ENCODE measurements at places on chromosomes 6 and 20.

DNA sequence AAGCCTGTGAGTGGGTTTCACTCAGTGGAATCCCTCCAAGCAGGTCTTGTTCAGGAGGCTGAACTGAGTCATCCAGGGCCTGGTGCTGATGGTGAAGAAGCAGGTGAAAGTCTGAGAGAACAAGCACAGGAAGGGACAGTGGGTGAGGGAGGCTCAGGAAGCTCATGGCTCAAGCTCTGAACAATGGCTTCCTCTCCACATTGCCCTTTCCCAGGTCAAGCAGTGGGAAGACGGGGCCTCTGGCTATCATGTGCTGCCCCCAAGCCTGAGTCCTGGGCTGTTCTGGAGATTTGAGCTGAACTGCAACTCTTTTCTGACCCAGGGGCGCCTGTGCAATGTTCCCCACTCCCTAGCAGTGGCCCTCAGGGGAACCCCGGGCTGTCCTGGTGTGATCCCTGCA is 3.4 kb downstream of the CST9L start:
- no peak for DNase-seq

DNA sequence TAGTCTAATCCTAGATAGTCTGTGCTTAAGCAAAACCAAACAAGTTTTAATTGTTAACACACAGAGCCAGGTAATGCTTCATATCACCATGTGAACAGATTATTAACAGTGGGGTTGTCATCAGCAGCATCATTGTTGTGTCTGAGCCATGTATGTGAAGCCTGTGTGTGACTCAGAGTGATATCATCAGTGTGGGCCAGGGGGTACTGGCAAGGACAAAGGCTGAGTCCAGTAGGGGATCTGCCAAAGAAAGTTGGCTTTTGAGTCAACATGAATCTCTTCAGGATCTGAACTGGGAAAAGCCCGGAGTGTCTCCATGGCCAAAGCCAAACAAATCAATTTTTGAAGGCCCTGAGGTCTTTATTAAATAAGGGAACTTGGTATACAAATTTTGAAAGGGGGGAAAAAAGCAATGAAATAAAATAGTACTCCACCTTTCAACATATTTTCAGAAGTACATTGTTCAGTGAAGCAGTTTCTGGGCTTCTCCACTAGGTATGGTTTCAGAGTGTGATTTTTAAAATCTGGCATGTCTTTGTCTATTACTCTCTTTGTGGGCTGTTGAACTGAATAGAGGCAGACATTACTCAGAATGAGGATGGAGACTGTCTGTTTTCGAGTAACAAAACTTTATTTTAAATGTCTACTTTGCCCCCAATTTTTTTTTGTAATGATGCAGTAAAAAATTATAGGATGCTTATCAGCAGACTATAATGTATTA is 444.2 kb upstream of the JAG1 start:
- no peak for DNase-seq

DNA sequence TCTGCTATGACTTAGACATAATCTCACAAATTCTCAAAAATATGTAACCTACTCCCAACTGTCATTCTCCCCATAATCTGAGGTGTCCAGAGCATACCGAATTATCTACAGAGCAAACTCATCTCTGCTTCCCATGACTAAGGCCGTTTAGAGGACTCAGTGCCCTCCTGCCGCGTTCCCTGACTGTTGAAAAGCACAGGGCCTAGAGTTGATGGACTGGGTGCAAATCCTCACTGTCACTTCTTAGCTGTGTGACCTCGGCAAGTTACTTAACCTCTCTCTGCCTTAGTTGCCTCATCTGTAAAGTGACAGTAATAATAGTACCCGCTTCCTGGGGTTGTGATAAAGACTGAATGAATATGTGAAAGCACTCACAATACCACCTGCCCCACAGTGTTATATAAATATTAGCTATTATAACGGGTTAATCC is 4.7 kb upstream of the TUBB2A start:
- DNase-seq, result no peak

DNA sequence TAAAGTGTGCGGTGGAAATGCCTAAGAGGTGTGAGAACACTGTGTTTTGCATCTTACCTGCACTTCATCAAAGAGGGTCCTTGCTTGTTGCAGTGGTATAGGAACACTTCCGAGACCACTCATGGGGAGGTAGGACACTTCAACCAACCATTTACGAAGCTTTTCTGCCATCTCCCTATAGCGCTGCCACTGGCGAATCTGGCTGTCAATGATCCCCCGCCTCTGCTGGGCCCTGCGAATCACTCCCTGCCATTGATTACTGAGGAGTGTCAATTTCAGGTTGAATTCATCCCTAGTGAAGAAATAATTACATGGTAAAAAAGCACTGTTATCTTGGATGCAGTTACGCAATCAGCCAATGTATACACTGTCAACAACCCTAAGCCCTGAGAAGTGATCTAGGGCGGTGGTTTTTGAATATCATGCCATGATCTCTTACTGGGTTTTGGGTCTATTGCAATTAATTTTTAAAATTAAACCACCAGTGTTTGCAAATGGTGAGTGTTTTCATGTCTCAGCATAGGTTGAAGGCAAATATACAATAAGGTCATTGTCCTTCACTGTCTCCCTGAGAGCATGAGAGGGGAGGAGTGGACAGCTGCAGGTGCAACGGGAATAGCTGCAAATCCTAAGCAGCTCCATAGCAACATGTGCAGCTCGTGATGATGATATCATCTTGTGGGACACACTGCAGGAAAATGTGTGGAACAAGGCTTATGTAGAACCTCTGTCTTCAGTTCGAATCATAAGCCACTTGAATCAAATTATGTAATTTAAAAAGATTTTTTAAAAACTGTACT is 400.6 kb downstream of the ESR1 start:
- no peak for DNase-seq

GRCh38 chr6:65701325-65701724 is 5.7 kb downstream of the EYS start:
- no peak for DNase-seq

DNA sequence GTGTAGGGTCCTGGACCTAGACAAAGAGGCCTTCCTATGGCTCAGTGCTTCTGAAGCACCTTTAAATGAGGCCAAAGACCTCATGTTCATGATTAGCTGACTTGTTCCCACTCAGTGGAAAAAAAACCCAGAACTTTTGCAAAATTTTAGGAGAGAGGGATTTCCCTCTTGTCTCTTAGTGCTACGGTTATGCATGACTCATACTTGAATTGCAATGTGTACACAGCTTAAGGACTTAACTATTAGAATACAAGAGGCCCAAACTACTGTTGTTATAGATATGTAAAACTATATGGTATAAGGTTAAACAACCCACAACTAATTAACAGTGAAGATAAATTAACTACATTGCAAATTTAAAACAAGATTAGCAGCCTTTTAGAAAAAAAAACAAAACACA is 32.3 kb upstream of the HLA-A start:
- no peak for DNase-seq

DNA sequence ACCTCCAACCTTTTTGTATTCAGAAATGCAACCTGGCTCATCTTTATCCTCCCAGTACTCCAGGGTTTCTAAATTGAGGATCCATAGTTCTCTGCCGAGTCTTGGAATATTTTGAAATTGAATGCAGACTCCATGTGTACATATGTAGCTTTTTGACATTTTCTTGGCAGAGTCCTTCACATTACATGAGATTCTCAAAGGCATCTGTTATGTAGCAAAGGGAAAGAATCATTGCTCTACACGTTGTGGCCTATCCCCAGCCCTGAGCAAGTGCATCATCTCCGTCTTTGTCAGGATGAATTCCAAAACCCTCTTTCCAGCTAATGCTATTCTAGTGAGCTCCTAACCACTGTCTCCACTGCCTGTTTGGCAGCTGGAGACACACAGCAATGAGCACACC is 742.9 kb downstream of the DHX35 start:
- DNase-seq, result no peak

- no peak for DNase-seq
Observed at GRCh38 chr20:17228624-17229061, 1.8 kb downstream of the PCSK2 start.
